ENCODE measurements at places on chromosomes 4 and X.

- DNase-seq = no peak
Measured at GRCh38 chrX:2696698-2697215, 5.7 kb downstream of the CD99 start.

DNA sequence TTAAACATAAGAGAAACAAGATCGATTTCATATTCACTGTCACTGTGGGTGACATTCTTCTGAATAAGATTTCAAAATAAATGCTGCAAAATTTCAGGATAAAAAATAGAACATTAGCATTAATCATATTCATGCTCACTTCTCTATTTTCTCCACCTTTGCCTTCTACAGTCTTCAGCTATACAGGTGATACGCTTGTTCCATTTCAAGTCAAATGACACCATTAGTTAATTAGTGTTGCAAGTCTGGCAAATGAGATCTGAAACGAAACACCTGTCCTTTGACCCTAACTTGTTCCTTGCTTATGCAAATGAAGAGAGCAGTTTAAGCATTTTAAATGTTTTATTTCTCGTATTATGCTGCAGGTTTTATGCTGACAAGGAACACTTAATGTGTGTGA, 667.5 kb upstream of the MAGEB2 start:
- DNase-seq = no peak

DNA sequence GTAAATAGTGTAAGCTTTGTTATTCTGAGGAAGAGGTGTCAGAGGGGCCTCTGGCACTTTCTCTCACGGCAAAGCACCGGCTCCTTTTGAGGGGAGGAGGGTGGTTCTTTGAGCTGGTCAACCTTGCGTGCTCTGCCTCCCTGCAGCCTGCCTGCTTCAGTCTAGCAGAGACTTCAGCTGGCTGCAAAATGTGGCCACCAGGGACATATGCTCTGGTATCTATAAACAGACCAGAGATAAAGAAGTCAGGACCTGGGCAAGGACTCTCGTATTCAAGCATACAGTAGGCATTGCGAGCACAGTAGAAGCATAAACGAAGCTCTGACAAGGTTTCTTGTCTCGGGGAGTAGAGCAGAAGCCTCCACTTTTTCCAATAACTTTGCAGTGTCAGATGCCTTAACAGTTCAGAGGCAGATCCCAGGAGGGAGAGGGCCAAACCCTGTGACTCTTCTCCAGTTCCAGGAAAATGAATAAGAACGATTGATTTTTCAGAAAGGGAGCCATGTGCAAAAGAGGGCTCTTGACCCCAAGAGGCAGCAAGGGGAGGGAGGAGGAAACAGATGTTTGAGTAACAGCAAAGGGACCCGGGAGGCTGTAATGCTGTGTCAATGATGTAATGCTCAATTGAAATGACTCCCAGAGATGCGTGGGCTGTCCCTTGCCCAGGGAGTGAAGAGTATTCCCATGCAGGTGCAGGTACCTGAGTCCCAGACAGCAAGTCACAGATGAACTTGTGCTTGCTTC, 57.9 kb upstream of the TEX13D start:
- DNase-seq = no peak

DNA sequence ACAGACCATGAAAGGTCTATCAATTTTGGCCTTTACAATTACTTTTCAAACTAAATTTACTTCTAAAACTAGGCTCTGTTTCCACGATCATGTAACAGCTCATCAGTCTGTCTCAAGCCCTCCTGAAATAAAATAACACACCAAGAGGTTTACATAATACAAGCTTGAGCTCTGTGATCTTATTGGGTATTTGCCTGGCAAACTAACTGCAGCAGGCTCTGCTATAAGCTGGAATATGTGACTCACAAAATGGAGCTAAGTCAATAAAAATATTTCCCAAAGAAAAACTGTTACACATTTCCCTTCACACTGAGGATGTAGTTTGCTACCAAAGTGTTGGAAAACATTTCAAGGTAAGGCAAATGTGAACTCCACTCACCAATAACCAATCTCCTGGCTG, 94.7 kb upstream of the GPM6B start:
- no peak for DNase-seq

- no peak for DNase-seq
Measured at GRCh38 chr4:102817021-102817605, 10.2 kb downstream of the UBE2D3 start.

GRCh38 chr4:25560605-25561004, 95.0 kb upstream of the SLC34A2 start:
- no peak for DNase-seq

GRCh38 chr4:5101571-5101970, 50.3 kb downstream of the STK32B start:
- DNase-seq = no peak

DNA sequence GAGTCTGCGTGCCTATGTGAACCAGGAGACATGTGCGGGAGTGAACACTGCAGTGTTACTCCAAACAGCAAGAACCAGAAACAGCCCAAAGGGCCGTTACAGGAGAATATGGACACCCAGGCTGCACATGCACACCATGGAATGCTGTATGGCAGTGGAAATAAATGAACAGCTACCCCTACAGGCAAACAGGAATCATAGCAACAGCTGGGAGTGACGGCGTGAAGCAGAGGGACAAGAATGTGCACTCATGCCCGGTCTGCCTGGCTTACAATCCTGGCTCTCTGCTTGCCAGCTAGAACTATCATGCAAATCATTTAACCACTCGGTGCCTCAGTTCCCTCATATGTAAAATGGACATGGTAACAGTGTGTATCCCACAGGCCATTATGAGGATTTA, 16.6 kb downstream of the GPKOW start:
- peak; percentile 14 for DNase-seq

- DNase-seq = no peak
Measured at GRCh38 chr4:107058828-107059227, 22.7 kb upstream of the DKK2 start.

DNA sequence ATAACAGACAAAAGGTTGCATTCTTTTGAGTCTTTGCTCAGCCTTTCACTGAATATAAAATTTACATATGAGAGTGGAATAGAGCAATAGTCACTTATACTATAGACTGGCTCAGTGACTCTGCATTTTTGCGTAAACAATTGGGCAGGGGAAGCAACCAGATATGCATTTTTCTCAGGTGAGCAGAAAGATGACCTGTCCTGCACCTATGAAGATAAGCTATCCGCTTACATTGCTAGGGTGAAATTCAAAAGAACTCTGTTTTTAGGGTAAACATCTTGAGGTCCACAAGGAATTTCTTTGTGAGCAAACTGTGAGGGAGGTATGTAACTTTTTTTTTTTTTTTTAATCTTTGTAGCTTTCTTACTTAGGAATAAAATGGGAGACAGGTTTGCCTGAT, 602.4 kb upstream of the PRKX start:
- DNase-seq = no peak

All from anterior cingulate cortex (tissue), 58 donors.